ENCODE measurements at places on chromosomes 2 and 18. TPM values are rescaled to one million over a fixed set of nuclear protein-coding genes. Genes with fewer than 3 reads are reported as not detected.

Gene NLRC4
- polyA plus RNA-seq, result 0.67 TPM

Gene PRSS56
- polyA plus RNA-seq, result not detected

Gene POTEC
- polyA plus RNA-seq, result not detected

Gene TTR
- 0.82 TPM for polyA plus RNA-seq

Gene FBXO36
- 2.3 TPM for polyA plus RNA-seq

Gene GAL3ST2
- not detected for polyA plus RNA-seq

Gene SCYGR7
- not detected for polyA plus RNA-seq

Gene KLHL14
- 0.39 TPM for polyA plus RNA-seq

Gene C2orf92
- polyA plus RNA-seq, result 1.7 TPM

Gene RRM2
- polyA plus RNA-seq, result 0.92 TPM

Gene DNAJC5G
- polyA plus RNA-seq, result not detected

Gene CNOT11
- polyA plus RNA-seq, result 23.1 TPM

Gene TRMT61B
- polyA plus RNA-seq, result 15.0 TPM

DNA sequence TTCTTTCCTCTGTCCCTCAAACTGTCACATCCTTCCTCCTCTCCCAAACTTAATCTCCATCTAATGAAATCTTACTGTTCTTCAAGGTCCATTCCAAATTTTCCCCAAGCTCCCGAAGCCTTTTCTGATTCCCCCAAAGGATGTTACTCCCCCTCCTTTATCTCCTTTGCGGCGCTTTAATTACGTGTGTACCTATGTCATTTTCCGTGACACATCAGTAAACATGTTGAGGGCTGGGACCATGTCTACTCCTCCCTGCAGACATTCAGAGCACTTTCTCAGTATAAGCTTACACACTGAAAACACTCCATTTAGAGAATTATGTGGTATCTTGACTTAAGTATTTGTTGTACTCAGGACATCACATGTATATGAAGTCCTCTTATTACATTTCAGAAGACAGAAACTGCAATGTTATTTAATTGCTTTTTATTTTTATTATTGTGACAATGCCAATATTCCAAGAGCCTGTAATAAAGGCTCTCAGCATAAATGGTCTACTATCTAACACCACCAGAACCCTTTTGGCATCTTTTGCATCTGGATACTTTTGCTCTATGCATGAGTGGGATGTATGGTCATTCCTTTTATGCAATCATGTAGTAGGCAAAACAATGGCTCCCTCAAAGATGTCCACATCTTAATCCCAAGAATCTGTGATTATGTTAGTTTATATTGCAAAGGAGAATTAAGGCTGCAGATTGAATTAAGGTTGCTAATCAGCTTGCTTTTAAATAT lies 1.8 kb downstream of the NMI start:
- no peak for DNase-seq

DNA sequence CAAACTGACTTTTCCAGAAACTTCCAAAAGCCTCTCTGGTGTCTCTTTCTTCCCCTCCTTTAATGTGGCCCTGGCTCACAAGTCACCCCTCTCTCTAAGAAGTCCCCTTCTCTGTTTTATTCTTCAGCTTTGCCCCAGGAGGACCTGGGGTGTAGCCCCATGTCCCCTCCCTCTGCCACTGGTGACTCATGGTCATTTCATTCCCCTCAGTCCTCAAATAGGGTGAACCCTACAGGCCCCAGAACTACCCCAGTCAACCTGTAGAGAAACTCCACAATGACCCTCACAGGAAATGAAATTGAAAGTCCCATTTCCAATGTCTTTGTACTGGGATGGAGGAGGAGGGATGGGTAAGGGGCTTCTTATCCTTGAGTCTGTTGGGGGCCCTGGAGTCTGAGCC lies 6.2 kb upstream of the SPEG start:
- no peak for DNase-seq

DNA sequence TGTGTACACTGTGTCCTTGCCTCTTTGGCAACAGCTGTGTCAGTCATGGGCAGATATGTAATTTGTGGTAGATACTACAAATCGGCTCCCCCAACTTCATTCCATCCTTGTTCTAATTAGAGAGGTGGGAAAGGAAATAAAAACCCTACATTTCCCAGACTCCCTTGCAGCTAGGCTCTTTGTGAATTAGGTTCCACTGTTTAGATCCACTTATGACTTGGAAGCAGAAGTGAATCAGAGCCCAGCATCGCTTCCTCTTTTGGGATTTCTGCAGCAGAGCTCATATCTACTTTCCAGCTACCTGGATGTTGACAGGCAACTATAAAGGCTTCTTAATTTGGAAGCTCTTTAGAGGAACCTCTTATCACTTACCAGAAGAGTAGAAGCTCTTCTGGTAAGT lies 34.1 kb upstream of the NARS1 start:
- no peak for DNase-seq

DNA sequence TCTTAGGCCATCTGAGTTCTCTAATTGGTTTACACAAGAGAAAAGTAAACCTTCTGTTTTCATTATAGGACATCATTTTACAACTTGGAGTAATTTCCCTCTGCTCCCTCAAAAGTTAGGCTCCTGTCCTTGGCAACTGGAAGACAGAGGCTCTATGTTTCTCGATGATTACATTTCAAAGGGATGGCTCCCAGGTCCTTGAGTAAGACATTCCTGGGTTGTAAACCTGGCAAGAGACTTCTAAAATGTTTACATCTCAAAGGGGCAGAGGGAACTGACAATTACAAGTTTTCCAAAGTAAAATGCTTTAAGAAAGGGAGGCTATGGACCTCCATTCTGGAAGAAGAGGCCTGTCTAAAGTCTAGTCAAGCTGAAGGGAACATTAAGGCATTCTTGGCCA lies 268.3 kb upstream of the REG3G start:
- no peak for DNase-seq

GRCh38 chr2:3462493-3463104 lies 56.7 kb downstream of the ADI1 start:
- DNase-seq, result no peak

DNA sequence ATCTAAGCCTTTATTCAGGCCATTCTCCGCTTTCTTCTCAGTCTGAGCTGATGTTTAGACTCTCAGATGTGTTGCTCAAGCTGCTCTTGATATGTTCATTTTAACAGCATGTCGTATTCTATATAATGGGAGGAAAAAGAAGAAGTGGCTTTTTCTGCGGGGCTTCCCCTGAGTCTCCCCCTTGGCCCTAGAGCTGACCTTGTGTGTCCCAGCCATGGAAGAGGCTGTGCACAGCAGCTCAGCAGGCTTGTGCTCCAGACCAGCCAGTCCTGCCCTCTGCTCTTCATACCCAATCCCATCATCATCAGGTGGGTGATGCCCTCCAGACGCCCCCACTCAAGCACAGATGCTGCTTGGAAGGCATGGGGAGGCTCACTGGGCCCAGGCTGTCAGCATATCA lies 155.1 kb upstream of the CELF4 start:
- DNase-seq, result no peak

GRCh38 chr2:3116371-3116770 lies 261.2 kb downstream of the EIPR1 start:
- no peak for DNase-seq

- DNase-seq, result no peak
Measured at GRCh38 chr2:234846599-234847363, 105.0 kb upstream of the SH3BP4 start.

DNA sequence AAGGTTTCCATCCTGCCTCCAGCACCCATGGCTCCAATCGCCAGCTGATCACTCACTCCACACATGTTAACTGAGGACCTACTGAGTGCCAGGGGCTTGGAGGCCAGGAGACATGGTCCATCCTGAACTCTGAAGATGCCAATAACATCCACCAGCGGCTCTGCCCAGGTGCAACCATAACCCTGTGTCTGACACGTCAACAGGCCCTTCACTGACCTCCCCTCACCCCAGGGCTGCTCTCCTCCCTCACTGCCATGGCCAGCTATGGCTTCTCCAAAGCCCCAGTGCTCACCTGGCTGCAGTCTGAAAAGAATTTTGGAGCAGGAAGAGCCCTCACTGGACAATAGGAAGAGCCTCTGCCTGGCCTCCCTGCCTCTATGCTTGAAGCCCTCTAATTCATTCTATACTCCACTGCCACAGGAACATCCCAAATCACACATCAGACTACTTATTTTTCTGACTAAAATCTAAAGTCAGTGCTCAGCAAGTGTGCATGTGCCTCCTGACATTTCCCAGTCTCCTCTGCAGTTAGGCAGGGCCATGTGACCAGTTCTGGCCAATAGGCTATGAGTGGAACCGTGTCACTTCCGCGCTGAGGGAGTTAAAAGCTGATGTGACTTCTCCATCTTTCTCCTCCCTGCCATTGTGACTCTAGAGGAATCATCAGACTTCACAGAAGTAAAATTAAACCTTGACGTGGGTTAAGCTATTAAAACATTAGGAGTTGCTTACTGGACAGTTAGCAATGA lies 37.2 kb downstream of the ZBTB7C start:
- DNase-seq, result no peak

DNA sequence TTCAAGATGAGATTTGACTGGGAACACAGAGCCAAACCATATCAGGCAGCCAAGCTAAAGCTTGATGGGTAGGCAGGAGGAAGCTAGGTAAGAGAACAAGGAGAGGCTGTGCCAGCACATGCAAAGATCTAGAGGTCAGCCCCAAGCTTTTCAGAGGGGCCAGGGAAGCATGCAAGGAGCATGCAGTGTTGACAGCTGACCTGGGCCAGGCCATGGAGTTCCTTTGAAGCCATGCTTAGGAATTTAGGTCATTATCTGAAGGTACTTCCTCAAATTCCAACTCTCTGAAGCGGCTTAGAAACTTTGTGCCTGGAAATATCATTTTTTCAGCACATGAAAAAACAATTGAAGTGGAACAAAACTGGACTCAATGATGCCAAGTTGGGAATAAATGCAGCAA lies 130.8 kb downstream of the SPAG16 start:
- no peak for DNase-seq

DNA sequence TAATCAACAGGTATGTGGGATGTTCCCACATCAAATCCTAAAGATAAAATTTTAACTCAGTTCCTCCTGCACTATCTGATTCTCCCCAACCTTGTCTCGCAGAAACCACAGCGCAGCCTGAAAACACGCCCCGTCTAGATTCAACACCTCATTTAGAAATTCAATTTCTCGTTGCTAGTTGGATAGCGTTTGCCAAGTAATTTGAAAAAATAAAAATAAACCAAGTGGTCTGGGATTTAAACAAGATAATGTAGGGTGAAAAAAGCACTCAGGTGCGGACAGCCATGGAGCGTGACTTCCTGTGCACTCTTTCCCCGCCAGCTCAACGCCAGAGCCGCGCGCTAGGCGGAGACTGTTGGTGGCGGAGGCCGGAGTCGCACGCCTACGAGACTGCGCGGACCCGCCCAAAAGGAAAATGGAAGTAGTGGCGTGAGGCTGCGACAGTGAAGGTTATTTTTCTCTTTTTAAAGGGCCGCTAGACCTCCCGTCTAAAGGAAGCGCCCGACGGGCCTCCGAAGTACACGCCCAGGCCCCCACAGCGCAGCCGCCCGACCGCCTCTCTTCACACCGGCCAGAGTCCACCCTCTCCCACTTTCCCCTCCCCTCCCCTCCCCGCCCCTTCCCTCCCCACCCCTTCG lies 615 bp upstream of the CCNT2 start:
- DNase-seq, result no peak

DNA sequence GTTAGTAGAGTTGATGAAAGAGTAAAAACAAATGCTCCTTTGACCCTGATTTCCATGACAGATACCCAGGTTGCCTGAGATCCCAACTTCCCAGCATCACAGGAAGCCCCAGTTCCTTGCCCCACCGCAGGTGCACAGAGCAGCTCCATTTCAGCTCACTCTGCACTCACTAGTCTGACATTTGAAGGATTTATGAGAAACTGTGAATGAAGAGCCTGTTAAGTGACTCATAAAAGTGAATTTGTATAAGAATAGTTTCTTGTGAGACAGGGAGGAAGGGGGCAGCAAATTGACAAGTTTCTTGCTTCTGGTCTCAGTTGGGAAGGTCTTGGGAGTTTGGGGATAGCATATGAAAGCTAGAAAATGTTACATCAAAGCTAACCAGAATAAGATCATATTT lies 248.7 kb upstream of the ATP5MC3 start:
- DNase-seq, result no peak

DNA sequence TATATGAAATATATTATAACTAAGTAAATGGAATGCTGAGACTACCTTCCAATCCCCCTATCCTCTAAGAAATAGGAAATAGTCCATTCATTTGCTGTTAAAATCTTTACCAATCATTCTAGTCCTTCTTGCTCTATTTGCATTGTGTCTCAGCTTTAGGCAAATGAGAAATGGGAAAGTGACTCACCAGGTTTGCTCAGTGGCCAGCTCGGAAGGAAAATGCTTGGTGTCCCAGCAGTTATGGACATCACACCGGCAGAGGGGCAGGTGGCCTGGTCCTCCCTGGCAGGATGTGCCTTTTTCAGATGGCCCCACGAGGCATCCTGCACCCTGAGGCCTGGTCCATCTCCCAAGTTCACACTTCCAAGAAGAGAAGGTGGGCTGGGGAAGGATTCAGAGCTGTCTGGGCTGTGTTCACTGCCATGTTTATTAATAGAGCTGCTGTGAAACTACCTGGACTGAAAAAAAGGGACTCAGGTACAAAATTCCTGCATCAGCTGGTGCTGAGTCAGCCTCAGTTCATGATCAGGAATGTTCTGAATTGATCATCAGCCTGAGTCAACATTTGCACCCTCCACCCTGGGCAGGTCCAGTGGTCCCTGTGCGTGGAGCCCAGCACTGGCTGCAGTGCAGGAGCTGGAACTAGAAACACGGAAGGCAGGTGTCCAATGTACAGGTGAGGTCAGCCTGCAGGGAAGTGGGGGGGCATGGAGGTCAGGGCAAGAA lies 60.1 kb upstream of the ARL4C start:
- DNase-seq, result no peak

DNA sequence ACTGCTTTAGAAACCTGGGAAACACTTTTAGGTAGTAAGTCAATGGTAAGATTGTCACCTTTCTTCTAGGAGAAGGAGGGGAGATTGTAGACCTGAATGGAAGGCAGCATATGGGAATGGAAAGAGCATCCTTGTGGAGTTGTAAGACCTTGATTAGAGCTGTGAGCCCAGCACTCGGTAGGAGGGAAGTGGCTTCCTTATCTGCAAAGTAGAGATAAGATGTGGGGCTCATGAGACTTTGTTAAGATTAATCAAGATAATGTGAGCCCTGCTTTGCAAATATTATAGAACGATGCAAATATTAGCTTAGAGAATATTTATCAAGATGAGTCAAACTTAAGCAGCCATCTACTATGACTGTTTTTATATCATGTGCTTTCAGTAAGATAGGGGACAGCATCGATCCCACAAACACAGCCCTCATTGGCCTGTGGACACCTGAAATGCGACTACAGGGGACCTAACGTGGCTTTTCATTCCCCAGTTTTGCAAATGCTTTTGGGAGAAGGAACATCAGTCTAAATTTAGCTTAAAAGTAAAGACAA lies 243.7 kb downstream of the LTBP1 start:
- DNase-seq, result no peak

- DNase-seq, result no peak
Measured at GRCh38 chr2:102055346-102055990, 63.7 kb downstream of the IL1R2 start.

DNA sequence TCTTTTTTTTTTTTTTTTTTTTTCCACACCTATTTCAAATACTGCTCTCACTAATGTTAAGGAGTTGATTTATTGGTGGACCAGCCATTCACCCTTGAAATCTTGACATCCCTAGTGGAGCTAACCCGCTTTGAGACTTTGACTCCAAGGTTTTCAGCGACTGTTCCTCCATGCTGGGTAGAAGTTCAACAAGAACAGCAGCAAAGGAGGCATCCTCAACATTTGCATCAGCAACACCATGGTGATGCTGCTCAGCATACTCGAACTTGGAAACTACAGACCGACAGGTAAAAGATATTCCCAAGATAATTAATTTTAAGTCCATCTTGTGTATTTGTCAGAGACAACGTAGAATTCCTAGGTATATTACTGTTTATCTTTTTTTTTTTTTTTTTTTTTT lies 74.0 kb downstream of the BIRC6 start:
- DNase-seq, result no peak

GRCh38 chr2:88638743-88639142 lies 11.5 kb upstream of the EIF2AK3 start:
- no peak for DNase-seq

All from urinary bladder (tissue), 4 donors.